ENCODE measurements at places on chromosomes 16 and 17.

- DNase-seq = no peak
These were observed 85.1 kb upstream of the TBX2 start for GRCh38 chr17:61314368-61315078.

DNA sequence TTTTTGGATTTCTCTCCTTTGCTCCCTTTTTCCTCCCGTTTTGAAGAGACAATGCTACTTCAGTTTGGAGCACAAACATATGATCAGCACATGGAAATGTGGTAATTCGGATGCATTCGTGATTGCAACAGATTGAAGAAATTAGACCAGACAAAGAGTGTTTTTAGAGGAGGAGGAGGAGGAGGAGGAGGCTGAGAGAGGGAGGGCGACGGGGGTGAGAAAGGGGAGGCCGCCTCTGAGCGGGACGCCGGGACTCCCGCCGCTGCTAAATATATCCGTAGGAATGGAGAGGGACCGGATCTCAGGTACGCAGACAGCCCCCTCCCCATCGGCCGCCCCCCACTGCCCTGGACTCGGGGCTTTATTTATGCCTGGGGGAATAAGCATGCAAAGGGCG, 179.3 kb downstream of the SEC14L1 start:
- no peak for DNase-seq

GRCh38 chr16:69929480-69929879, 21.7 kb upstream of the CLEC18A start:
- DNase-seq = no peak

GRCh38 chr16:23160574-23160973, 11.3 kb upstream of the USP31 start:
- no peak for DNase-seq

Data from activated CD4-positive, CD25-positive, alpha-beta regulatory T cell (primary cell).